Karpas-422 (cell line): ENCODE measurements at places on chromosomes 2 and 18. TPM values are rescaled to one million over a fixed set of nuclear protein-coding genes. Genes with fewer than 3 reads are reported as not detected.

DNA sequence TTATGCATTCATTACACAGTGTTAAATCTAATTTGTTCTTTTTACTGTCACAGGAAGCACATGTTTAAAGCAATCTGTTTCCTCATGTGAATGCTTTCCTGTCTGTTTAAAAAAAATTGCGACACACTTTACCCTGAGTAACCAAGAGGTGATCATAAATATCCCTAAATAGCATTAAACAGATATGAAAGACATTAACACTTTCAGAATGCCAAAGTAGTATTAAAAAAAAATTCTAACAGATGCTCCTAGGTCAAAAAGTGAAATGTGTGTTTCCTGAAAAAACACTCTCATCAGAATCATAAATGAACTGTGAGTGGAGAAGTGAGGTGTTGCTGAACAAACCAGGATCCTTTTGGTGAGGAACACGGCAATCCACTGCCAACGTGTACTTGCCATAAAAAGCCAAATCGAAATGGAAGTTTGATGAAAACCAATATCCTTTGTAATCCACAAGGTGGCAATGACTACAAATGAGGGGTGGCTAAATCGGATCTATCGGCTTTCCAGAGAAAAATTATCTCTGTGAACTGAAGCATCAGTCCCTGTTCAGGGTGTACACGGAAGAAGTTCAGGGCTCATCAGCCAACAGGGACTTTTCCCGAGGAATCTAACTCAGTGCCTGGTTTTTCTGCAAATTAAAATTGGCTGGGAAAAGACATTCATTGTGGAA, 248.9 kb downstream of the TCF4 start:
- no peaks in the 10 kb centered on the region for H3K27me3 ChIP-seq
- H3K4me1 ChIP-seq: peaks cover 31% of the 10 kb centered on the region
- 0 out of 2 replicates have a peak, but pooled peaks cover 3% of the 10 kb centered on the region for H3K36me3 ChIP-seq
- H3K27ac ChIP-seq: no peak overlapping the region; the same call in 1 of the 2 replicates
- H3K4me3 ChIP-seq: no peak overlapping the region
- DNase-seq: no peak

DNA sequence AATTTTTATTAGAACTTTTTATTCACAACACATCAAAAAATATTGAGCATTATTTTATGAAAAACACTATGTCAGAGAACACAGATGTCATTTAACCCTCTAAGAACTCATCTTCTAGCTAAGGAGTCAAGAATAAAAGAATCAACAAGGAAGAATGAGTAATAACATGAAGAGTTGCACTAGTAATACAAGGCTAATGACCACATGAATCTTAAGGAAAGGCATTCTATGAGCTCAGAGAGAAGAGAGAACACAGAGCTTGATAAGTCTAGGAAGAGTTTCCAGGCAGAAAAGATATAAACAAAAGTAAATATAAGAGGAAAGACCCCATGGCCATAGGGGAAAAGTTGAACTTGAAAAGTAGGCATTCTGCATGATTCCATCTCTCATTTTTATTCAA, 166.5 kb downstream of the MAIP1 start:
- no peak overlapping the region for H3K27ac ChIP-seq
- peaks cover 9% of the 10 kb centered on the region for H3K4me1 ChIP-seq
- H3K36me3 ChIP-seq: no peaks in the 10 kb centered on the region
- no peak overlapping the region for H3K4me3 ChIP-seq

- H3K4me3 ChIP-seq: no peak overlapping the region
- no peak for DNase-seq
- no peaks in the 10 kb centered on the region for H3K27me3 ChIP-seq
- no peak overlapping the region for H3K27ac ChIP-seq
- no peaks in the 10 kb centered on the region for H3K36me3 ChIP-seq
Observed at GRCh38 chr18:29780816-29781215, 1261.7 kb downstream of the DSC3 start.

DNA sequence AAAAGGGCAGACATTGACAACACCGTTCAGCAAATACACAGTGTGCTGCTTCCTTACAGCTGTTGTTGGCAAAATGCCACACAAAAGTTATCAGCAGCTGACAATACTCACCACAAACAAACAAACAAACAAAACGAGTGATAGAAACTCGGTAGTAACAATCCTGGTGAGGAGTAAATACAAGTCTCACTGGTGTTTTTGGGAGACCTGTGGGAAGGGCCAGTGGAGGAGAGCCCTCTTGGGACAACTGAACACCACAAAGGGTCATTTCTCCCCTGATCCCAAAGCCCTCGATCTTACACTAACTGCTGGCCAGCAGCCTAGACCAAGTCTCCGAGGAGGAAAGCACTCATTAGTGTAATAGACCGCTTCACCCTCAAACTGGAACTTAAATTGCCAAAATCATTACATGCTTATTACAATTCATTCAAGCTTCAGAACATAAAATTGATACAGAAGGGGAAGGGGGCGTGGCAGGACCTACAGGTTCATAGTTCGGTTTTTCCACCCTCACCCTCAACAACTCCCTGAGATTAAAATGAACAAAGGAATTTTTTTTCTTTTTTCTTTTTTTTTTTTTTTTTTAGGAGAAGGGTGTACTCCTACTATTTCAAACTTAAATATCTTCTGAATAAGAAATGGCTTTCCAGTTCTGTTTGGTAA, 5.0 kb downstream of the AP1S3 start:
- H3K27ac ChIP-seq: no peak overlapping the region
- H3K4me1 ChIP-seq: peaks cover 12% of the 10 kb centered on the region
- no peaks in the 10 kb centered on the region for H3K27me3 ChIP-seq
- no peaks in the 10 kb centered on the region for H3K36me3 ChIP-seq
- H3K4me3 ChIP-seq: no peak overlapping the region
- DNase-seq: no peak

- H3K4me1 ChIP-seq: no peaks in the 10 kb centered on the region
- H3K27me3 ChIP-seq: no peaks in the 10 kb centered on the region
- no peak overlapping the region for H3K27ac ChIP-seq
- no peak for DNase-seq
Observed at GRCh38 chr18:48612511-48612910, 73.7 kb downstream of the CTIF start.

DNA sequence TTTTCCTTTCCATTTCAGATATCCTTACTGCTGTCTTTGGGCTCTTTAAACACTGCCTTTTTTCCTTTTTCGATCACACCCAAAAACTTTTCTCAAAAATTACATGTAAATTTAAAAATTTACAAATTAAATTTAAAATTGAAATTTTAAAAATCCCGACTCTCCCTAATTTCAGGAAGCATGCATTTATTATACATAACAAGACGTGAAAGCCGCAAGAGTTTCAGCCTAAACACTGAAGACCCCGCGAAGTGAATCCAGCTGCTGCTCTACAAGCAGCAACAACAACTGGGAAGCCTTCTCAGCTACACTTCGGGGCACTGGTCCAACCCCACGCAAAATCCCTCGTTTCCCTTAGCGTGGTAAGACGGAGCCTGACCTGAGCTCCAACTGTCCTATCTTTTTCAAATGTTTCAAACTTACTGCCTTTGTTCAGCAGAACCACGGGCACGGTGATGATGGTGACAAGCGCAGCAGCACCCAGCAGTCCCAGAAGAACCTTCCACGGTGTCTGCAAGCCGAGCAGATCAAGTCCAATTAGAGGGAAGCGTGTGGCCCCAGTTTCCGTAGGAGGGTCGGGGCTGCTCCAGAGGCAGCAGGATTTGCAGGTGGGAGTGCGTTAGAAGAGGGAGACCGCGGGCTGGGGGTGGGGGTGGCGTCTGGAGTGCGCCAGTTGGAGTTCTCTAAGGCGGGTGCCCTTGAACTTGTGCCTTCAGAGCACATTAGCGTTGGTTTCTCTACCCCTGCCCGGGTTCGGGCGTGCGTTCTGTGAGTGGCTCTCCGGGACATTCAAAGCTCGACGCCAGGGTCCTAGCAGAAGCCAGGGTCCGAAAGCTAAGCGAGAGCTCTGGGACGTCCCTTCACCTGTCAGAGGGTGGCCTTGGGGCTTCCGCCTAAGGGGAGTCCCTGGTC, 783 bp downstream of the DPP4 start:
- no peak for DNase-seq
- H3K27me3 ChIP-seq: no peaks in the 10 kb centered on the region
- no peaks in the 10 kb centered on the region for H3K4me1 ChIP-seq
- no peaks in the 10 kb centered on the region for H3K36me3 ChIP-seq

- H3K4me1 ChIP-seq: no peaks in the 10 kb centered on the region
- DNase-seq: no peak
- no peaks in the 10 kb centered on the region for H3K27me3 ChIP-seq
Observed at GRCh38 chr2:11572996-11573395, 39.2 kb downstream of the GREB1 start.

DNA sequence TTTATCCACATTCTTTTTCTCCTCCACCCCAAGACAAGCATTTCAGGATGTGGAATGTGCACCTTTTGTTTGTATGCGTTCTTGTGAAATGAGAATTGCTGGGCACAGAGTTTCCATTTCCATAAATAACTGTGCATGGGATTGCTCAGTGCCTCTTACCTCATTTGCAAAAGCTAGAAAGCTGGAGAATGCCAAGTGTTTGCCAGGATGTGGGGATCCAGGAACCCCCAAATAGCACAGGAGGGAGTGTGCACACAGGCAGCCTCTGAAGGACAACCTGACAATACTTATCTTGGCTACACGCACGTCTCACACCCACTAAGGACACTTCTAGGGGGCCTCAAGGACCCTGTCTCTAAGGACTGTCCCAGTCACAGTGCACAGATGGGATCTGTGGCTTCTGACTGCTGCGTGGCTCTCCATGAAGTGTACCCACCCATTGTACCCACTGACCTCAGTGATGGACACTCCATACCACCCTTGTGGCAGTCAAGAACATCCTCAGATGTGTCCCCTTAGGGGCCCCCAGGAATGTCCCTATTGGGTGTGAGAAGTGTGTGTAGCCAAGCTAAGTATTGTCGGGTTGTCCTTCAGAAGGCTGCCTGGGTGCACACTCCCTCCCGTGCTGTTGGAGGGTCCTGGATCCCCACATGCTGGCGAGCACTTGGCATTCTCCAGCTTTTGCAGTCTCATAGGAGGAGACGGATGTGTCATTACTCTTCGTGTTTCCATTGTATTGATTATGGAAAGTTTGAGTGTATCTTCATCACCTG, 38.4 kb downstream of the CAPN13 start:
- H3K27me3 ChIP-seq: no peaks in the 10 kb centered on the region
- H3K27ac ChIP-seq: no peak overlapping the region
- H3K4me3 ChIP-seq: no peak overlapping the region
- peaks cover 9% of the 10 kb centered on the region for H3K4me1 ChIP-seq
- no peaks in the 10 kb centered on the region for H3K36me3 ChIP-seq

- no peak overlapping the region for H3K4me3 ChIP-seq
- no peaks in the 10 kb centered on the region for H3K36me3 ChIP-seq
- no peak for DNase-seq
- no peak overlapping the region for H3K27ac ChIP-seq
- no peaks in the 10 kb centered on the region for H3K27me3 ChIP-seq
Observed at GRCh38 chr2:108349571-108349928, 28.2 kb upstream of the SULT1C4 start.

GRCh38 chr2:23135481-23136100, 249.4 kb upstream of the KLHL29 start:
- no peak overlapping the region for H3K4me3 ChIP-seq
- H3K27me3 ChIP-seq: no peaks in the 10 kb centered on the region
- no peak for DNase-seq
- H3K4me1 ChIP-seq: peaks cover 9% of the 10 kb centered on the region
- no peaks in the 10 kb centered on the region for H3K36me3 ChIP-seq

GRCh38 chr2:237213315-237214022, 127.8 kb downstream of the COPS8 start:
- no peaks in the 10 kb centered on the region for H3K27me3 ChIP-seq
- no peaks in the 10 kb centered on the region for H3K4me1 ChIP-seq
- no peak for DNase-seq
- H3K4me3 ChIP-seq: no peak overlapping the region
- no peaks in the 10 kb centered on the region for H3K36me3 ChIP-seq

DNA sequence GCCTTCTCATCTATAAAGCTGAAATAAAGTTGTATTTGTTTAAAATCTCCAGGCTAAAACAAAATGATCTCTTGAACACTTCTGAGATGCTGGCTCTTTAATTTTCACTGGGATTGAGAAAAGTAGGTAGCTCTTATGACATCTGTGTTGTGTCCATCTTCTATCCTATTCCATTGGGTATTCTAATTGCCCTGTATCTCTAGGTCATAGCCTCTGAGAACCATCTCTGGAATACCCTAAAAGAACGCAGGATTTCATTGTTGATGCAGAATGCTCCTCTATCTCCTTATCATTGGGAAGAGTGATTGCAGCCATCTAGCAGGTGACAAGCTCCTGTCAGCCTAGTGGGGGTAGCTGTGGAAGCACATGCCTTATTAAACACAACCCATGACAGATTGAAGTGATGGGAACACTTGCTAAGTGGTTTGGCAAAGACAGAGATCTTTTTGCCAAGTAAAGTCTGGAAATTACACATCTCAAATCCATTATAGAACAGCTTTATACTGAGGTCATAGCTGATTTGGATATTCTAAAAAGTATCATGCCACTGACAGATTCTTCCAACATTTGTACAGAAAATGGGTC, 178.2 kb downstream of the TDRD15 start:
- no peaks in the 10 kb centered on the region for H3K36me3 ChIP-seq
- no peak for DNase-seq
- no peak overlapping the region for H3K4me3 ChIP-seq
- H3K27me3 ChIP-seq: peaks cover 2% of the 10 kb centered on the region; the same call in 1 of the 2 replicates
- H3K27ac ChIP-seq: no peak overlapping the region
- H3K4me1 ChIP-seq: no peaks in the 10 kb centered on the region

- no peak overlapping the region for H3K27ac ChIP-seq
- H3K36me3 ChIP-seq: no peaks in the 10 kb centered on the region
Observed at GRCh38 chr2:207896525-207897285, 127.0 kb upstream of the FZD5 start.

The DNAH7 gene
- total RNA-seq: 0.14 and 0.82 TPM in 2 replicates

The MARCHF4 gene
- total RNA-seq: not detected in 2 replicates

The CHRND gene
- total RNA-seq: not detected in 2 replicates

The GBX2 gene
- not detected in 2 replicates for total RNA-seq

The CASP10 gene
- total RNA-seq: 0.48 and 5.2 TPM in 2 replicates

The FAM237A gene
- not detected in 2 replicates for total RNA-seq

The TRABD2A gene
- total RNA-seq: 0.04 and 2.4 TPM in 2 replicates

The ANTXR1 gene
- total RNA-seq: not detected in 2 replicates
